ENCODE measurements at places on chromosomes 2 and 18.

- DNase-seq = no peak
Observed at GRCh38 chr2:126894082-126894481, 4.6 kb upstream of the TEX51 start.

DNA sequence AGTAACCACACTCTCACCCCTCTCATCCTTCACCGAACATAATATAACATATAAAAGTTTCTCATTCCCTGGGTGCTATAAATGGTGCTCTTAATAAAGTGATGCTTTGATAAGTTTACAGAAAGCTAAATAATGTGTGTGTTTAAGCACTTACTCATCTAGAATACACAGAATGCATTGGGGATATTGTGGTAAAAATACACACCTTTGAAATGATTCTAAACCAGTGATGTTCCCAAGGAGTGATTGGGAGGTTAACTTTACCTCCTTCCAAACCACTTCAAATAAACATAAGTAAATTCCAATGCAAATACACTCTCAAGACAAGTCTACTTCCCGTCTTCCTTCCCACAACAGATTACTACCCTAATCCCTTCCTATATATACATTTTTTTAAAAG, 85.3 kb upstream of the TWSG1 start:
- no peak for DNase-seq

GRCh38 chr2:189940913-189941312, 121.6 kb downstream of the MSTN start:
- no peak for DNase-seq

GRCh38 chr2:191567206-191567605, 110.7 kb upstream of the NABP1 start:
- no peak for DNase-seq

- no peak for DNase-seq
Observed at GRCh38 chr2:38671303-38671702, 5.4 kb downstream of the GALM start.

DNA sequence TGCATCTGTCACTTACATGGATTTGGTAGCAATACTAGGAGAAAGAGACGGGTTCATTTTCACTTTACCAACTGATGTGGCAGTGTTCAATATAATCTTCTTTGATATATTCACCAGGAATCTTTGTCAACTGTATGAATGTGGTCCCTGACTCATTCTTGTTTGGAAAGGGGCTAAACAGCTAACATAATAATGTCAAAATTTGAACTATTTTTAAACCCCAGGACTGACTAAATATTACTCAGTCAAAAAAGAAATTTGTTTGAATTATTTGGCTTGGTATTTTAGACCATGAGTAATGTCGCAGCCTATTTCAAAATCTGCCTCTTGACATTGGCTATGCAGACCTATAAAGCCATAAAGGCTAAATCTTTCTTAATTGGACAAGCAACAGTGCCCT, 413.7 kb upstream of the RGPD4 start:
- DNase-seq = no peak

DNA sequence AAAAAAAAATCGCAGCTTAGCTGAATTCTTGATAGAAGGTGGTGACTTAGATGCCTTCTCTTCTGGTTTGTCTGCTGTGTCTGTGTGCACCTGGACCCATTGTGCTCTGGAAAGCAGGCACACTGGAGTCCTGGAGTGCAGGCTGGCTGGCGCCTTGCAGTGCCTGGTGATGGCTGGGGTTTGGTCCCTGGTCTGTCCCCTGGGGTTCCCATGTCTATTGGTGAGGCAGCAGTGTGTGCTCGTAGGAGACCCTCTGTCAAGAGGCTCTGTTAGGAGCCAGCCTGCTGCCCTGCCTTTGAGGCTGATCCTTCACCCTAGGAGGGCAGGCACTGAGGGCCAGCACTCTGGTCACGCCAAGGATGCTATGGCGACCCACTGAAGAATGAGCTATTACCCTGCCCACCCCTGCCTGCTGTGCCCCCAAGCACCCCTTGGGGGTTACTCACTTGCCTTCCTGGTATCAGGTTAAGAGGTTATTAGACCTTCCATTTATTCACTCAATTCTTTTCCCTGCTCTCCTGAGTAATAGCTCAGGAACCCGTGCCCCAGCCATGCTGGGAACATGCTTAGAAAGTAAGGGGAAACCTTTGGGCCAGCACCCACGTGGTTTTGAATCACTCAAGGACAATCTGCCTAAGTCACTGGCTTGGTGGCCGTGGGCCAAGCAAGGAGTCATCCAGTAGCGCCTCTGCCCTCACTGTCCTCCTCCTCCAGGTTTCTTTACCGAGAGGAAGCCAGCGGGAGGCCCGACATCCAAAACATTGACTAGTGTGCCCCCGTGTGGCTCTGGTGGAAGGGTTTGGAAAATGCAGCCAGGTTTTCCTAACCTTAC, 284.5 kb downstream of the PRKCE start:
- DNase-seq = peak; percentile 41

DNA sequence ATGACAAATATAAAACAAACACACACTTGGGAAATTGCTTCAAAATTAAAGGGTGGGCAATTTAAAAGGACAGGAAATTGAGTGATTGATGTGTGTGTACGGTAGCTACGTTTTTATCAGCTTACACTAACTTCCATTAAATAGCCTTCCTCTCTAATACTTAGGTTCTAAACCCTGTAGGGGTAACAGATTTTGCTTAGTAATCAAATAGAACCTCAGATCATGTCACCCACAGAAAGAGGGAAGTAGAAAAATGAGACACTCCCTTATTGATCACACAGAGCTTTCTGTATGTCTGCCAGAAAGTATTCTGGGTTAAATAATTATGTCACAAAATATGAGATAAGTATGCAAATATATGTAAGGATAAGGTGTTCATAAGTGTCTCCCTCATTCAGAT, 93.3 kb downstream of the ICA1L start:
- no peak for DNase-seq

- DNase-seq = no peak
Observed at GRCh38 chr18:50679056-50679455, 119.2 kb downstream of the MAPK4 start.

- DNase-seq = no peak
Observed at GRCh38 chr2:14516844-14517243, 115.7 kb upstream of the LRATD1 start.

DNA sequence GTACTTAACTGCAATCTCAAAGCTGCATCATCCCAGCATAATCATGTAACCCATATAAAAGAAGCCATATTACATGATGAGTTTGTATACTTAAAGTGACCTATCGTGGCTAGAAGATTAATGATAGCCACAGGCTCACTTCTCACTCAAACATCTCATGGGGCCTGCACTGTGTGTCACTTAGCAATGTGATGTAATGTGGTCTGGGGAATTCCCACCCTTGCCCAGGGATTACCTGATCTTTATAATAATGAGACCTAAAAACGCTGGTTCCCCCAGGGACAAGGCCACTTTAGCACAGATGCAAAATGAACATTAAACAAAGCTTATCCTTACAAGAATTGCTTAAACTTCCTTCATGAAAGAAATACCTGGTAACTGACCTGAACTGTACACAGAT, 427.1 kb upstream of the CNTNAP5 start:
- DNase-seq = no peak

- DNase-seq = no peak
Observed at GRCh38 chr2:172763079-172763478, 27.4 kb downstream of the RAPGEF4 start.

DNA sequence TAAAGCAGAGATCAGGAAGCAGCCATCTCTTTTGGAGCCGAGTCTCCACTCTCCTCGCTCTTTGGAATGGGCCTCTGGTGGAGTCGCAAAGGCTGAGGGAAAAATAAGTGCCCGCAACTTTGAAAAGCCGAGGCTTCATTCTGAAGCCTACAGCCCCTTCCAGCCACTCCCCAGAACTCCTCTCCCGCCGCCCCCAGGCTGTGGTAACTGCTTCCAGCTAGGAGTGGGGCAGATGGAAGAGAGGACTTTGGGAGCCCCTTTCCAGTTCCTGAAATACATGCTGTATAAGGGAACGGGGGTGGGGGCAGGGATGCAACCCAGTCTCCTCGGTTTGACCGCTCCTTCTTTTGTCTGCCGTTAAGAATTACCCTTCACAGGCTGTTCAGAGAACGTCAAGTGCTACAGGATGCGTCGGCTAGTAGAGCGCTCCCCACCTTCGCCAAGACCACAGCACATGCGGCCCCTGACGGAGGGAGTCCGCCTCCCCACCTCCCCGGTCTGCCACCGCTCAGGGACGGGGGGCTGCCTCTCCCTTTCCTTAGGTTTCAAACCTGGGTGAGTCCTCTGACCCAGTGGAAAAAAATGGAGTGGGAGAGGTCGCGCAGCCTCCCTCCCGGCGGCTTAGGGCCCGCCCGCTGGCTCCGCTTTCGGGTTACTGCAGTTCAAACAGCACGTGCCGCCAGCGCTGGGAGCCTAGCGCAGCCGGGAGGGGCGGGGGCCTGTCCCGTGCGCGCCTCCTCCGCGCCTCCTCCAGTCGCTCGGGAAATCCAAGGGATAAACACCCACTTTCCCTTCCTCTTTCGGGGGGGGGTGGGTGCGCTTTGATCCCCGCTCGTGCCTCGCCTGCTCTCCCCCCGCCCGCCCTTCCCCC, 4.9 kb downstream of the CYP26B1 start:
- DNase-seq = no peak

DNA sequence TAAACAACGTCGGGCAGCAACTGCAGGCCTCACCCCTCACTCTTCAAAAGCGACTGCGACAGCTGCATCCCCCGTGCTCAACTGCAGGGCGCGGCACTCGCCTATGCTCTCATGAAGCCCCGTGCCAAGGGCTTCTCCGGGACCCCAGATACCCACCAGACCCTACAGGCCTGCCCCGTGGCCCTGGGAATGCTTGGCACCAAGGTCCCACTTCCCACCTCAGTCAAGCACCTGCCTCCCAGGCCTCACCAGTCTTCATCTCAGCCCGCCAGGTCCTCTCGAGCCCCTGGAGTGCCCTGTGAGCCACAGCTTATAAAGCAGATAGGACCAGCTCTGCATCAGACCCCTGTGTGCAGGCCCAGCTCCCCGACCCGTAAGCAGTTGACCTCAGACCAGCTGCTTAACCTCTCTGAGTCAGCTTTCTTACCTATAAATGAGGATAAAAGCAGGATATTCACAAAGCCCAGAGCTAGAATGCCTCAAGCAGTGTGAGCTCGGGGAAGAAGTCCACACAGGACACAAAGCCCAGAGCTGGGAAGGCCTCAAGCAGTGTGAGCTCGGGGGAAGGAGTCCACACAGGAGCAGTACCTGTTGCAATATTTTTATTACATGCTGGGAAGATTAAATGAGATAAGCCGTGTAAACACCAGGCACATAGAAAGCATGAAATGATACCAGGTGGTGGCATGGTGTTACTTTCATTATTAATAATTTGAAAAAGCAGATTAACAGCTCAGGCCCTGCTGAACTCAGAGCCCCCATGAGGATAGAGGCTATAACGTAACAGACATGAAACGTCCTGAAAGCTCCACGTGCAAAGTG, 96.9 kb downstream of the HDAC4 start:
- DNase-seq = no peak

- DNase-seq = no peak
Observed at GRCh38 chr2:190707726-190708125, 58.8 kb downstream of the NAB1 start.

DNA sequence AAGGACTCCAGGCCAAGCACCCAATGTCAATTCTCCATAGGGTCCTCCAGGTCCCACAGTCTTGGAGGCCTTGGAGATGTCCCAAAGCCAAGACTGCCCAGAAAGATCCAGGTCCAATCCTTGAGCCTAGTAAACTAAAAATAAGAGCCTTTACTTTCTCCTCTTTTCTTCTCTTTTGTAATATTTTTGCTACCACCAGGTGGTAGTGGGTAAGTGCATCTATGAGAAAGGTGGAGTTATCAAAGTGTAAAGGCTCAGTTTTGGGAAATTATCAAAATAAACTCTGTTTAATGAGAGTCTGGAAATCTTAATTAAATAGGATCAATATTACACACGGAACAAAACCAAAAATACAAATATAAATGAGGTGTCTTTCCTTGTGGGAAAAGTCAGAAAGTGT, 276.4 kb downstream of the ALK start:
- no peak for DNase-seq

DNA sequence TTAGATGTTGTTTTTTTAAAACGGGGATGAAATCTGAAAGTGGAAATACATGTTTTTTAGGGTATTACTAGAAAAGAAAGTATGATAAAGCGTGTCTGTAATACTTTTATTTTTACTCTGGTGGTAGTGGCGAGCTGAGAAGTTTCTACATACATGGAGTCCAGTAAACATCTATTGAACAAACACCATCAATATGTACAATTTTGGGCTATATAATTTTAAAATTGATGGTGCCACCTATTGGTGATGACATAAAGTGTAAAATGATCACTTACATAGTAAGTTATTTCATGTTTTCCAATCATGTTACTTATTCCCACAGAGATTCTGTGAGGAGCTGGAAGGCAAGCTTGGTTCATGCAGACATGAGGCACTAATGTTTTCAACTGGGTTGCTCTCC, 31.5 kb upstream of the NFE2L2 start:
- DNase-seq = peak; percentile 60

DNA sequence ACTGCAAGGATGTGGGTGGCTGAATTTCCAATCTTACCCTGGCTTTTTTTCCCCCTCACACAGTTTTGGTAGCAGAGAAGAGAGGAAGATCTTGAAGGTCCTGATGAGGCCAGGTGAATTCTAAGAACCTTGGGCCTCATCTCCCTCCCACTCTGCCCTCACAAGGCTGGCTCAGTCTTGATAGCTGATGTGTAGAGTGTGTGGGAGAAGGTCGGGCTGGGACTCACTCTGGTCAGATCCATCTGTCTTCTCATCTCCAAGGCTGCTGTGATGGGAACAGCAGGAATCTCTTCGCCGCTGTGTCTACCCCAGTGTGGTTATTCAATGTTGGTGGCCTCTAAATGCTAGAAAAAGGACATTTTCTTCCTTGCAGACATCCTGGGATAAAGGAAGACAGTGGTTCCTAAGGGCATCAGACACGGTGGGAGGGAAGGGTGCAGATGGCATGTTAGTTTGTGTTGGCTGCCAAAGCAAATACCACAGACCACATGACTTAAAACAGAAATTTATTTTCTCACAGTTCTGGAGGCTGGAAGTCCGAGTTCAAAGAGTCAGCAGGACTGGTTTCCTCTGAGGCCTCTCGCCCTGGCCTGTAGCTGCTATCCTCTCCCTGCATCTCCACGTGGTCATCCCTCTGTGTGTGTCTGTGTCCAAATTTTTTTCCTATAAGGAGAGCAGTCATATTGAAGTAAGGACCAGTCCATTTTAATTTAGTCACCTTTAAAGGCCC, 37.6 kb upstream of the MGAT4A start:
- DNase-seq = peak; percentile 27

GRCh38 chr2:101909760-101910159, 82.0 kb upstream of the IL1R2 start:
- no peak for DNase-seq

- DNase-seq = no peak
Observed at GRCh38 chr2:236744716-236745115, 175.1 kb downstream of the ACKR3 start.

DNA sequence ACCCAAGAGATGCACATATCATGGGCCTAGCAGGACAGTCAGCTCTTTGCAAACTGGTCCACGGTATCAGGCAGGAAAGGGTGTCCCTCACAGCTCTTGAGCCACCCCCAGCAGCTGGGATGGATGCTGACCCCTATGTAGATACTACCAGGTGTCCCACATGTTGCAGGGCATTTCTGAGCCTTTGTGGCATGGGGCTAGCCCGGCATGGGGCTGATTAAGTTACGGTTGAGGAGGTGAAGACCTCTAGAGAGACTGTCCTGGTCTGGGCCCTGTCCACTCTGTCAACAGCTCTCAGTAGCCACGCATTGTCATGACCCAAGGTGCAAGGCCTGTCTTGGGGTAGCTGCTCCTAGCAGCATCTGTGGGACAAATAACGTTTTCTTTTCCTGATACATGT, 6.7 kb downstream of the LDLRAD4 start:
- no peak for DNase-seq

GRCh38 chr18:50606609-50607008, 46.7 kb downstream of the MAPK4 start:
- DNase-seq = no peak

Data from CD4-positive, alpha-beta T cell treated with Interleukin-21 for 1 hour (primary cell).